ENCODE measurements at places on chromosomes 11 and 22. TPM values are rescaled to one million over a fixed set of nuclear protein-coding genes. Genes with fewer than 3 reads are reported as not detected.
A peak's percentile ranks its signal among the peaks of the same experiment; 100 is the strongest.

The SCN2B gene
- not detected for total RNA-seq

DNA sequence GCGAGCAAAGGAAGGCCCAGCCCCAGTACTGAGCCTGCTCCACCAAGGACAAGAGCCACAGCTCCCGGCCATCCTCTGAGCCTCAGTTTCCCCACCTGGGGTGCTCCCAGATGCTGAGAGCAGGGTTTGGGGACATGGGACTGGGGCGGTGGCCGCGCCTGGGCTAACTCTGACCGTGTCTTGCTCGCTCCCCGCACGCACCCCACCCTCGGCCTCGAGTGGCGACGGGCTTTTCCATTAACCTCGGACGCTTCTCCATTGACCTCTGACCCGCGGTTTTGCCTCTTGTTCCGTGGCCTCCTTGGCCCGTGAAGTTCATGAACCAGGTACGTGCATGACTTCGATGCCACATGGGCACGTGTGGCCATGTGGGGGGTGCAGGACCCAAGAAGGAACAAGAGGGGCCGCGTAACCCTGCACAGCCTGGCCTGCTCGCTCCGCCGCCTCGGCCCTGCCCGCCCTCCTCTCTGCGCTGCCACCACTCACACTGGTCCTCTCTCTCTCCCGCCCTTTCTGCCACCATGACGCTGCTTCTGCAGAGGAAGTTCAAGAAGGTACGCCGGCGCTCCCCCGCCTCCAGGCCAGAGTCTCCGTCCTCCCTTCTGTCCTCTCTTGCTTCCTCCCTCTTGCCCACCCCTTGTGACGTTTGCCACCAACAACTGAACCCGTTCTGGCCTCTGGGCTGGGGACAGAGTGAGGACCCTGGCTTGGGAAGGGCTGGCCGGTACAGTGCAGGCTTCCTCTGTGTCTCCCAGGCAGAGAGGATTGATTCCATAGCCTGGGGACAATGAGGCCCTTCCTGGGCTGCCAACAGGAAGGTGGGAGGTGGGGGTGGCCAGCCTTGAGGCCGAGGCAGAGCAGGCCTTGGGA, 6.9 kb downstream of the TNNT3 start:
- no peak for DNase-seq
- H3K27me3 ChIP-seq = no peaks in the 10 kb centered on the region
- H3K27ac ChIP-seq = no peak overlapping the region
- H3K4me1 ChIP-seq = no peaks in the 10 kb centered on the region
- H3K4me3 ChIP-seq = no peak overlapping the region
- H3K36me3 ChIP-seq = no peaks in the 10 kb centered on the region

The MACROD1 gene
- 68.8 TPM for total RNA-seq

The PRRG4 gene
- 11.5 TPM for total RNA-seq

DNA sequence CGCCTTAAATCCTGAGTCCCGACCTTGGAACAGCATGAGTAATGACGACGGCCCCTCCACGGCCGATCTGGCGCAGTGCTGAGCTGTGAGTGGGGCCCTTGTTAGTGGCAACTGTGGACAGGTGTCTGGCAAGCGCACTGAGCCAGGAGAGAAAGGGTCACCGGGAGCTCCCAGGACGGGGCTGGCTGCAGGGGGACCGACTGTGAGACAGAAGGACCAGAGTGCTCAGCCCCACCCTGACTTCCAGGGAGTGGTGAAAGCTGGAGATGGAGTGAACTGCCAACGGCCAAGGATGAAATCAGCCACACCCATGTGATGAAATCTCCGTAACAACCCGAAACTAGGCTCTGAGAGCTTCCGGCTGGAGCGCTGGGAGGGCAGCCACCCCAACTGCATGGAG, 228.6 kb downstream of the BRD1 start:
- no peak overlapping the region for H3K27ac ChIP-seq
- no peak for DNase-seq
- peaks cover 63% of the 10 kb centered on the region for H3K27me3 ChIP-seq
- H3K36me3 ChIP-seq = no peaks in the 10 kb centered on the region
- no peak overlapping the region for H3K4me3 ChIP-seq

The AIFM3 gene
- 7.4 TPM for total RNA-seq

The RPS3 gene
- 3,914 TPM for total RNA-seq

DNA sequence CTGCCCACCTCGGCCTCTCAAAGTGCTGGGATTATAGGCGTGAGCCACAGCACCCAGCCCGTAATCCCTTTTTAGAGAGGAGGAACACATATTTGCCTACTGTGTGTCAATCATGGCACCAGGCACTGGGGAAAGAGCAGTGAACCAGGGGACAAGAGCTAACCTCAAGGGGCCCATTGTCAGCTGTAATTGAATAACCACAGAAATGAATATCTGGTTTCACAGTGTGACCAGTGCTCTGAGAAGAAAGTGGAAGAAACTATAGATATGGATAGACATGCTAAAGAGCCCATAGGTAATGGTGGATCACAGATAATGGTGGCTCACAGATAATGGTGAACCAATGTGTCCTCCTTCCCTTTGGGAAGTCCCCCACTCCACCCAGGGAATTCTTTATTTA, 8.6 kb upstream of the KCTD14 start:
- DNase-seq = no peak
- H3K36me3 ChIP-seq = no peaks in the 10 kb centered on the region
- no peaks in the 10 kb centered on the region for H3K27me3 ChIP-seq
- H3K27ac ChIP-seq = no peak overlapping the region
- peaks cover 62% of the 10 kb centered on the region for H3K4me1 ChIP-seq

DNA sequence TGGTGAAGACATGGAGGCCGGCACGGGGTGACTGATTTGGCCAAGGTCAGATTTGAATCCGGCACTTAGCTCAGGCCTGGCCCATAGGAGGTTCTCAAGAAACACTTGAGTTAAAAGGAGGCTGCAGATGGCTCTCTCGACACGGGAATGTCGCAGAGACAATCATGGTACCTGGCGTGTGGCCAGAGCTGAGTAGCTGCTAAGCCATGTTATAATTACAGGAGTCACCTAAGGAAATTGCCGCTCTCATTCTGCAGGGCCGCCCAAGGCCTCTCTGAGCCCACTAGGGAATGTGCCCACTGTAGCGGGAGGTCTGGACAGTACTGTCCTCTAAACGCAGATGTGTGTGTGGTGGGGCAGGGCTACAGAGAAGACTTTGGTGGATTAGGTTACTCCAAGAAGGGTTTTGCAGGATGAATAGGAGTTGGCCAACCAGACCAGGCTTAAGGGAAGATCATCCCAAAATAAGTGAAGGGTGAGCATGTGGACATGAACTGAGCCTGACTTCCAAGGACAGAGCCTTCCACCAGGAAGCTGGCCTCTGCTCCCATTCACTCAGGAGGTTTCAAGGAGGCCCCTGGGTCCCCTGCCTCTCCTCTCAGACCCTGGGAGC, 19.3 kb upstream of the PRR5 start:
- H3K27ac ChIP-seq = no peak overlapping the region
- DNase-seq = no peak
- H3K4me1 ChIP-seq = peaks cover 24% of the 10 kb centered on the region
- H3K36me3 ChIP-seq = no peaks in the 10 kb centered on the region
- no peaks in the 10 kb centered on the region for H3K27me3 ChIP-seq

GRCh38 chr22:31143038-31143437, 2.7 kb upstream of the PLA2G3 start:
- H3K36me3 ChIP-seq = no peaks in the 10 kb centered on the region
- H3K4me1 ChIP-seq = no peaks in the 10 kb centered on the region
- no peak overlapping the region for H3K4me3 ChIP-seq
- DNase-seq = no peak

The MMP3 gene
- not detected for total RNA-seq

The SMTNL1 gene
- not detected for total RNA-seq

DNA sequence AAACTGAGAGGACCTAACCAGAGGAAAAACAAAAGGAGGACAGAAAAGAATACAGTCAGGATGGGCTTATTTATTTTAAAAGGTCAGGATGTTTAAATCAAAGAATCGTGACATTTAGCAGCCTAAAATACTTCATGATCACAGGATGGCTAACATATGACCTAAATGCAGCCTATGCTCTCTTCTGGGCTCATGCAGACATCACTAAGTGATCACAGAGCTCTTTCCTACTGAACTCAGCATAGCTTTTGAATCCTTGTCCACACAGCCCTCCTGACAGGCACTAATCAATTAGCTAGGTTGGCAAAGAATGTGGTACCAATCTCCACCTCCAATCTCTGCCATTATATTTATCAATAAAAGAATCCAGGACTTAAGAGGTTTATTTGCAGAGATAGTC, 60.1 kb upstream of the PHF21A start:
- H3K4me1 ChIP-seq = peaks cover 46% of the 10 kb centered on the region
- no peak overlapping the region for H3K4me3 ChIP-seq
- no peak overlapping the region for H3K27ac ChIP-seq
- DNase-seq = no peak
- no peaks in the 10 kb centered on the region for H3K27me3 ChIP-seq

GRCh38 chr22:30309951-30310741, 16.6 kb downstream of the TBC1D10A start:
- peak overlapping the region; percentile 76 for H3K27ac ChIP-seq
- no peaks in the 10 kb centered on the region for H3K36me3 ChIP-seq
- DNase-seq = no peak
- H3K4me1 ChIP-seq = peaks cover 97% of the 10 kb centered on the region

DNA sequence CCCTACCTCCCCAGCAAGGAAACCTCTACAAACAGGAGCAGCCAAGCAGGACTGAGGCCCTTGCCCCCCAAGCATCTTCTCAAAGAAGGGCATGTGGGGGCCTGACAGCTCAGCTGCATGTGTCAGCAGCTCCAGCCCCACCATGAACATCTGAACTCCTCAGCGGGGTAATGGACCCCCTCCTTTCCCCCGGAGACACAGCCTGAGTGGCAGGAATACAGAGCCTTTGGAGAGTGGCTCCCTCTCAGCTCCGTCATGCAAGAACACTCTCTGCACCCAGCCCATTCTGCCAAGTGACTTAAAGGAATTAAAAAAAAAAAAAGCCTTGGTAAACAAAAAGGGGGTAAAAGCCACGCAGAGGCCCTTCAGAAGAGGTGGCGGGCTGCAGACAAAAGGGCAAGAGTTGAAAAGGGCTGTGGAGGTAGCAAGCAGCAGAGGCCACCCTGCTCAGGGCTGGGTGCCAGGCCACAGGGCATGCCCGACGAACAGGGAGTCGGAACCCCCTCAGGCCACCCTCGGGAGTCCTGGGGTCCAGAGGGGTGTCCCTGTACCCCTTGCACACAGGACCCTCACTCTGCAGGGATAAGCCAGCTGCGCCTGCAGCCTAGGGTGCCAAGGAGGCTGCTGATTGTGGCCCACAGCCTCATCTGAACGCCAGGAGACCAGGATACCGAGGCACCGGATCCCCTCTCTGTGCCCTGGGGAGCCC, 62.5 kb downstream of the MACROD1 start:
- H3K27me3 ChIP-seq = no peaks in the 10 kb centered on the region
- no peaks in the 10 kb centered on the region for H3K4me1 ChIP-seq
- no peak overlapping the region for H3K4me3 ChIP-seq
- H3K27ac ChIP-seq = no peak overlapping the region

The LUZP2 gene
- total RNA-seq = 0.15 TPM

The RNF141 gene
- 36.8 TPM for total RNA-seq

DNA sequence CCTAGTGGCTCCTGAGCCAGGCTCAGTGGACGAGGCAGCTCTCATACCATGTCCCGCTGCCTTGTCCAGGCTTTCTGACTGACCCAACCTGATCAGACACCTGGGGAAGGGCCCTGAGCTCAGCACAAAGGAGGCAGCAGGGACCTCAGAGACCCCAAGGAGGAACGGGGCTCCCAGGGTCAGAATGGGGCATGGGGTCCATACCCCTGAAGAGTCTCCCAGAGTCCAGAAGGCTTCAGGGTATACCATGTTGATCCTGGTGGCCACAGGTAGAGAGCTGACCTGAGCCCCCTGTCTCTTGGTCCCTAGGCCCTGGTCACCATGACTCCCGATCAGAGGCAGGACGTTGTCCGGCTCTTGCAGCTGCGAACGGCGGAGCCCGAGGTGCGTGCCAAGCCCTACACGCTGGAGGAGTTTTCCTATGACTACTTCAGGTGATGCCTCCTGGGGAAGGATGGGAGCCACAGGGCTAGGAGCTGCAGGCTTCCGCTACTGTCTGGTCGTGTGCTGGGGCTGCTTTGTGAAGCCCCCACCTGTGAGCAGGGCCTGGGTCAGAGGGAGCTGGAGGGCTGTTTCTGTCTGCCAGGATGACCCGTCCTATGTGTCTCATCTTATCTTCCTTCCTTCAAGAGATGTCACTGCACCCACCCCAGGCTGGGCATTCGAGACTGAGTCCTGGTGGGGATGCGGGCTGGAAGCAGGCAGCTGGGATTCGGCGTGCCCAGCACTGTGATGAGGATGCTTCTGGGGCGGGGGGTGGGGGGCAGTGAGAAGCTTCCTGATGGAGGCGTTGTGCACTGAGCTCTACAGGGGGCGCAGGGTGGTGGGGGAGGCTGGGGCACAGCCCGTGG, 74.2 kb downstream of the MYO7A start:
- no peaks in the 10 kb centered on the region for H3K4me1 ChIP-seq
- no peak for DNase-seq
- no peak overlapping the region for H3K4me3 ChIP-seq
- H3K27ac ChIP-seq = no peak overlapping the region
- H3K27me3 ChIP-seq = 0 out of 2 replicates have a peak, but pooled peaks cover 5% of the 10 kb centered on the region

GRCh38 chr11:89203814-89204213, 26.1 kb downstream of the TYR start:
- DNase-seq = no peak
- no peak overlapping the region for H3K27ac ChIP-seq
- H3K27me3 ChIP-seq = no peaks in the 10 kb centered on the region
- no peaks in the 10 kb centered on the region for H3K36me3 ChIP-seq
- no peaks in the 10 kb centered on the region for H3K4me1 ChIP-seq
- no peak overlapping the region for H3K4me3 ChIP-seq

The DNAJB7 gene
- total RNA-seq = not detected

DNA sequence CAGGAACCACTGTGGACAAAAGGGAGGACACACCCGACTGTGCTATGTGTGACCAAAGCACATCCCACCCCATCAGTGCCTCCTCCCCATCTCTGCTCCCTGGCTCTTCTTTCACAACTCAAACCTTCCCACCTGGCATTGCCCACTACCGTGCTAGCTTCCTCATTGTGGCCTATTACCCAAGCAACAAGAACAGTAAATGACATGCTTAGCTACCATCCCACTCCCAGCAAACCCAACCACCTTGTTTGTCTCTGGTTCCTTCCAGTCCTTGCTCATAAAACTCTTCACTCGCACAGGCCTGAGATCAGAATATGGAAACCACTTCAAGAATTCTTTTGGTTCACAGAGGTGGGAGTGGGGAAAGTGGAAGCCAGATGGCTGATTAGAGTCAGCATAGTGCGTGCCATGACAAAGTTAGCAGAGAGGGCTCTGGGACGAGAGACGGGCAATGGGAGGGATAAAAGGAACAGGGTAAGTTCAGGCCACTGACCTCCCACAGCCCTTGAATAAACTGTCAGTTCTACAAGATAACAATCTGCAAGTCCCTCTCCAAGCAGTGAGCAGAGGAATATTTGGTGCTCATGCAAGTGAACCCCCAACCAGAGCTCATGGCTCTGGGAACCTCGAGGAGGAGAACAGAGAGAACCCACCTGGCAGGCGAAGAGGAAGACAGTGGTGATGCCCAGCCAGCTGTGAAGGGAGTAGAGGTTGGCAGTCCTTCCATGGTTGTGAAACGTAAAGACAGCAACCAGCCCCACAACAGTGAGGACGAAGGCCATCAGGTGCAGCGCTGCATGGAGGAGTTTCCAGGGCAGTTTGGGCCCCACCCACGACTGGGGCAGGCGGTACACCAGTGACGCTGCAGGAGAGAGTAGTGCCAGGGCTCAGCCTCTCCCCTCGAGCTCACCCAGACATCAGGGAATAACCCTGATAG, 8.3 kb downstream of the CYB561A3 start:
- DNase-seq = no peak
- no peaks in the 10 kb centered on the region for H3K4me1 ChIP-seq
- no peaks in the 10 kb centered on the region for H3K27me3 ChIP-seq
- no peak overlapping the region for H3K4me3 ChIP-seq
- H3K27ac ChIP-seq = no peak overlapping the region

The RFPL3 gene
- not detected for total RNA-seq

- DNase-seq = no peak
- no peaks in the 10 kb centered on the region for H3K36me3 ChIP-seq
- no peaks in the 10 kb centered on the region for H3K27me3 ChIP-seq
- no peak overlapping the region for H3K27ac ChIP-seq
Observed at GRCh38 chr22:21448627-21449416, 18.4 kb upstream of the TMEM191C start.
